ENCODE measurements at places on chromosomes 5 and 9.

DNA sequence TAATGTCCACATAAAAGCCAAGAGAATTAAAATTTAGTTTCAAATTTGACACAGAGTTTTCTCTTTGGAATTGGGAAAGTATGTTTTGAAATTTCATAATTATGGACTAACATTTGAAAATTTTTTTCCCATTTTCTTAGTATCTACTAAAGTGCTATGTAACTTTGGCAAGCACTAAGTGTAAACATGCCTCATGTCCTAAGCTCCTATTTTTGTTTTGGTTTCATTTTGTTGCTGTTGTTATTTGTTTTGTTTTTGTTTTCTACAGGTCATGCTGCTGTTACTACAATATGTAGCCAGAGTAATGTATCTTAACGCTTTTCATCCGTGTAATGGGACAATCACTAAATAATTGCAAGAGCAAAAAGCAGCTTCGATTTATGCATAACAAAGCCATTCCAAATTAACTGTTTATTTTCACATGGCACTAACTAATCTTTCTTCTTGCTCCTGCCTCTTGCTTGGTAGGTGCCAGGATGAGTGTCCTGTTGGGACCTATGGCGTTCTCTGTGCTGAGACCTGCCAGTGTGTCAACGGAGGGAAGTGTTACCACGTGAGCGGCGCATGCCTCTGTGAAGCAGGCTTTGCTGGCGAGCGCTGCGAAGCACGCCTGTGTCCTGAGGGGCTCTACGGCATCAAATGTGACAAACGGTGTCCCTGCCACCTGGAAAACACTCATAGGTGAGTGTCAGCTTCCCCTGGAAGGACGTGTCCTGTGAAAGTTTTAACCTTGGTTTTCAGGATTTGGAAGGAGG is 107.3 kb upstream of the PRRC1 start:
- DNase-seq: no peak

- DNase-seq: peak; percentile 9
These were observed 200.9 kb upstream of the RIOK2 start for GRCh38 chr5:97383996-97384395.

GRCh38 chr5:124274949-124275348 is 471.5 kb downstream of the ZNF608 start:
- DNase-seq: no peak

DNA sequence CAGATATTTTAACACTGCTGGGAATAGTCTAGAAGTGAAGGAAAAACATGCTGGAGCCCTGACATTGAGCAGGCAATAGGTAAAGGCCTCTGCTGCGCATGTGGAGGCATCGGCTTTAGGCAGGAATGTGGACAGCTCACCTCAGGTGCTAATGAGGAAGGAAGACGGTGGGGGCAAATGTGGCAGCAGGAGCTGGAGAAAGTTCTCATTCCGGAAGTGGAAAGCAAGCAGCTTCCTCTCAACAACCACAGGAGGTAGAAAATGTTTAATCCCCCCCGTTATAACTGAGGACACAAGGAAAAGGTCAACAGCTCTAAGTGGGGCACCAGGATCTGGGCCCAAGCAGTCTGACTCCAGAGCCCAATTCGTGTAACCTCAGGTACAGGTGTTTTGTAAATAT is 7.6 kb upstream of the RPS14 start:
- no peak for DNase-seq

- no peak for DNase-seq
These were observed 306.8 kb upstream of the NMUR2 start for GRCh38 chr5:152711801-152712388.

DNA sequence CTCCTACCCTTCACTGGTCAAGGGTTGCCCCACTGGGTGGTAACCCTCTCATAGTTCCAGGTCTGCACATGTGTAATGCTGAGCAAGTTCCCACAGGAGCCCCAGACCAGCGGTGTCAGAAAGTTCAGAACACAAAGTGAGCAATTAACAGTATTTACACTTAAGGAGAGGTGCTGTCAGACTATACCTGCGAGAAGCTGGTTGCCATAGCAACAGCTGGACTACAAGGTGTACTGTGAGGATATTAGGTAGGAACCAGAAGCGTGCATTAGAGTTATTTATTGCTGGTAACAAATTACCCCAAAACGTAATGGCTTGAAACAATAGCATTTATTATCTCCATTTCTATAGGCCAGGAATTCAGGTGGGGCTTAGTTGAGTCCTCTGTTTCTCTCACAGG is 317.0 kb upstream of the RPS23 start:
- no peak for DNase-seq

GRCh38 chr5:110475529-110475928 is 250.9 kb downstream of the TMEM232 start:
- DNase-seq: no peak

DNA sequence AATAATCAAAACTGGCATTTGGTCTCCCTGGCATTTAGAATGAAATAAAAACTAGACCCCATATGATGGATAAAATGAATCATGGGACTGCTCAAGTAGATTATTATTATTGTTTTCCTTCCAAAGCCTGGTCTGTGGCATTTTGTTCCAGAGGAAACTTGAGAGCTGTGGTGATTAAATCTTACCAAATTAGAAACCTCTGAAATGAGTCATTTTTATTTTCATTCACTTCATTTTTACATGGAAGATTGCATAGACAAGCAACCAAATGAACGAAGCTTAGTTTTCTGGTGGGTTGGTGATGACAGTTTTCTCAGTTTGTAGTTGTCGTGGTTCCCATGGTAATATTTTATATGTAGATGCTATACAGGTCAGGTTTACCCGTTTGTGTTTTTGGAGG is 23.4 kb downstream of the PAM start:
- DNase-seq: peak; percentile 82

DNA sequence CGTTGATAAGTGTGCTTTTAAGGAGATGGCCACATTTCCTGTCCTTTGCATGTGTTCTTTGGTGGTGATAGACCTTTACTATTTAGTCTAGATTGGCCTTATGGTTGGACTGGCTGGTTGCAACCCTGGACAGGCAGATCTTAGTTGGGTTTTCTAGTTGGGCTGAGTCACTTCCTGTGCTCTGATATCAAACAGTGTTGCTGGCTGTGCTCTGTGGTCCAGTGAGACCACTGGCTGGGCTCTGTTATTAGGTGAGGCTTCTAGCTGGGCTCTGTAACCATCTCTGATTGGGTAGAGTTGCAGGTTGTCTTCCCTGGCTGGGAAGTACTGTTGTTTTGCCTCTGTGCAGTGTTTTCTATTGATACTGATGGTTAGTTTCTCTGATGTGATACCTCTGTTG is 432.5 kb downstream of the LRRC70 start:
- DNase-seq: no peak

- peak; percentile 73 for DNase-seq
These were observed at the start of gene AFAP1L1 for GRCh38 chr5:149271716-149272563. AFAP1L1 (plus strand) TSS chr5:149271859; CDS start chr5:149271969, 110 bp downstream.

DNA sequence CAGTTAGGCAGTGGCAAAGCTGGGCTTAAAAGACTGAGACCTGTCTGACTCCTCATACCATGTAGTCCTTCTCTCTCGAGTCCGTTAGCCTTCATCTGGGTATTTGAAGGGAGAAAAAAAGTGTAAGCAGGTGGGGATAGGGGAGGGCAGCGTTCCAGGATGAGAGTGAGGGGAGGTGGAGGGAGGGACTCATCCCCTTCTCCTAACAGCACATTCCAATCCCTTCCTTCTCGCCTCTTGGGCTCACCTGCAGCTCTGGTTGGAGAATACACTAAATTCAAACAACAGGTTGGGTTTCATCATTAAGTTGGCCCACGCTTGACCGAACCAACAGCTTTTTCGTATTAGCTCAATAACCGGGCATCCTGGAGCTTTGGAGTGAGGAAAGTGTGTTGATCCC is 3.6 kb downstream of the NEURL1B start:
- no peak for DNase-seq

DNA sequence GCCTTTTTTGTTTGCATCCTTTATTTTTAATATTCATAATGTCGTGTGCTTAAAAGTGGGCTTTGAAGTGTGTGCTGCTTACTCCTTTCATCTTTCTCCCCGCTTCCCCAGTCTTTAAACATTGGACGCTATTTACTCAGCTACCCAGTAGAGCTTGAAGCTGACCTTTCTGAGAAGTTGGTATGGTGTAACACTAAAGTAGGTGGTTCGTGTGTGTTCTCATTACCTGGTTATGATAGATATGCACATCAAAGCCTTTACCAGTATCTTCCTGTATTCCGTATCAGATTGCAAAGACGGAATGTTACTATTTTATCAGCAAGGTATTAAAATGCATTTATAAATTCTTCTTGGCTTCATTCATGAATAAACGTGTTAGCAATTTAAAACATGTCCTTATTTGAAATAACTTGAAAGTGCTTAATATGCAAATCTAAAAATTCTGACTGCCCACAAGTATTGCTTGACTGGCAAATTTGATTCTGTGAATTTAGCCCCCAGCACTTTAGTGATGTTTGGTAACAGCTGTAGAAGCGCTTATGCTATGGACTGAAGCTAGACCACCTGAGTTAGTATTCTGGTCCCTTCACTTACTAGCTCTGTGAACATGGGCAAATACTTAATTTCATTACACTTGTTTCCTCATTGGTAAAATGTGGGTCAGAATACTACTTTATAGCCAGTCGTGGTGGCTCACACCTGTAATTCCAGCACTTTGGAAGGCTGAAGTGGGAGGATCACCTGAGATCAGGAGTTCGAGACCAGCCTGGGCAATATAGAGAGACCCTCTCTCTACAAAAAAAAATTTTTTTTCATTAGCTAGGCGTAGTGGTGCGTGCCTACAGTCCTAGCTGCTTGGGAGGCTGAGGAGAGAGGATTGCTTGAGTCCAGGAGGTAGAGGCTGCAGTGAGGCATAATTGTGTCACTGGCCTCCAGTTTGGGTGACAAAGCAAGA is 1.7 kb downstream of the RRAGA start:
- DNase-seq: no peak

Data from AG08395 (cell line).